CD8-positive, alpha-beta memory T cell (primary cell): ENCODE measurements at places on chromosomes 11 and 22. TPM values are rescaled to one million over a fixed set of nuclear protein-coding genes. Genes with fewer than 3 reads are reported as not detected.

- no peak for DNase-seq
These were observed 54.0 kb upstream of the PITPNB start for GRCh38 chr22:27972732-27973698.

DNA sequence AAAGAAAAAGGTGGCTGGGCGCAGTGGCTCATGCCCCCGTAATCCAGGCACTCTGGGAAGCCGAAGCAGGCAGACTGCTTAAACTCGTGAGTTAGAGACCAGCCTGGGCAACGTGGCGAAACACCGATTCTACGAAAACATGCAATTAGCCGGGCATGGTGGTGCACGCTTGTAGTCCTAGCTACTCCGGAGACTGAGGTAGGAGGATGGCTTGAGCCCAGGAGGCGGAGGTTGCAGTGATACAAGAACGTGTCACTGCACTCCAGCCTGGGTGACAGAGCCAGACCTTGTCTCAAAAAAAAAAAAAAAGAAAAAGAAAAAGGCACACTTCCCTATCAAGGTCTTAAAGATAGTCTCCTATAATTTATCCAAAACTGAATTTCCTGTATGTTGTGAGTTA, 39.4 kb downstream of the DGCR2 start:
- DNase-seq: no peak

The SIRT3 gene
- total RNA-seq: 13.6 TPM

DNA sequence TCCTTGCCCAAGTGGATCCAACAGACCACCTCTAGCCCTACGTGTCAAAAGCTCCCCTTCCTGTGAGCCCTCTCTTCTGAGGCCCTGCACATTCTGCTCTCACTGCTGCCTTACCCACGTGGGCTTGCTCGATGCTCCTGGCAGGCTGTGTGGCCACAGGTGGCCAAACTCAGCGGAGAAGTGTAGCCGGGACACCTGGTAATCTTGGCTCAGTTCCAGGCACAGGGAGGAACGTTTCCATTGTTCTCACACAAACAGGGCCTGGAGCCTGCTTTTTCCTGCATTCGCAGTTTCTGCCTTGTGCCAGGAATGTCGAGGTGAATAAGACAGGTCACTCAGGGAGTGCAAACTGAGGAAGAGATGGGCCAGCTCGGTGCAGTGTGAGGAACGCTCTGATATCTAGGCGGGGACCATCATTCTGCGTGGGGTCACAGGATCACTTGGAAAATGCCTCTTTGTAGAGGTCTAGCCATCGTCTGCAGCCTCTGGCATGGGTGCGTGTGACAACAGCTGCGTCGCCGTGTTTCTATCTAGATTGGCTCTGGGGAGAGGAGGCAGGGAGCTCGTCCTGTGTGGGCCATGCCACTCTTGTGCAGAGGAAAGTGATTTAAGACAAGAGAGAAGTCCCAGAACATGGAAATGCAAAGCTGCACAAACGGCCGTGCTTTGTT, 127.6 kb upstream of the PARVA start:
- no peak for DNase-seq

DNA sequence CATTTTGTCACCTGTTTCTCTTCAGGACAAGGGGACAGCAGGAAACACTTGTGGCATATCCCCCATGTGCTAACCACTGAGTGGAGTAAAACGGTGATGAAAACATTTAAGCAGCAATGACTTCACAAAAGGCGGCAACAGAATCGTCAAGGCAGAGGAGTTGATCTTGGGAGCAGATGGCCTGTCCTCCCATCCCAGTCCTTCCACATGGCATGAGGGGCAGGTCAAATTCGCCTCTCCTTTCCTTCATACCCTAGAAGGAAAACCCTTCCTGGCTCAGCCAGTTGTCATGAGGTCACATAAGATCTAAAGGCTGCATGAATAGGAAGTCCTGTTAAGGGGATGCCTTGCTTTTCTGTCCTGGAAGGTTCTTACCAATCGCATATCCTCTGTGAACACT, 169.1 kb downstream of the MAML2 start:
- no peak for DNase-seq

DNA sequence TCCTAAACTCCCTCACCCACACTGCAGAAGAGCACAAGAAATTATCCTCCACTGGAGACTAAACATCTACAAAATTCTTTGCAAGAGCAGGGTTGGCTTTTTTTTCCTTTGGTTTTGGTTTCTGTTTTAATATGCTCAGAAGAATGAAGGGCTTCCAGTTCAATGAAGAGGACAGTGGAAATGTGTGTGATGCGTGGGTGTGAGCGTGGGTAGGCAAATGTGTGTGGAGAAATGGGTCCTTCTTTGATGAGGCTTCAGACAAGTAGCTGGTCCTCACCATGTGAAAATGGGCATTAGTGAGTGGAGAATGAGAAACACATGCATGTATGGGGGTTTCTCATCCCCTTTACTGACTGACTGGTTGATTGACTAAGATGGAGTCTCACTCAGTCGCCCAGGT, 263.3 kb upstream of the SYN3 start:
- DNase-seq: no peak

GRCh38 chr11:78313181-78313795, 104.3 kb downstream of the GAB2 start:
- DNase-seq: no peak

The WNT7B gene
- total RNA-seq: not detected

DNA sequence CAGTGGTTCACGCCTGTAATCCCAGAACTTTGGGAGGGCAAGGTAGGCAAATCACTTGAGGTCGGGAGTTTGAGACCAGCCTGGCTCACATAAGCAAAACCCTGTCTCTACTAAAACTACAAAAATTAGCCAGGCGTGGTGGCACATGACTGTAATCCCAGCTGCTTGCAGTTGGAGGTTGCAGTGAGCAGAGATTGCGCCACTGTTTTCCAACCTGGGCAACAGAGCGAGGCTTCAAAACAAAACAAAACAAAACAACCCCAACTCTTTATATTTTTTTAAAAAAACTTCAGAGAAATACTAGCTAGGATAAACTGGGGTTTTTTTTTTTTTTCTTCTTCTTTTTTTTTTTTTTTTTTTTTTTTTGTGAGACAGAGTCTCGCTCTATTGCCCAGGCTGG, 31.8 kb upstream of the RAPSN start:
- no peak for DNase-seq

DNA sequence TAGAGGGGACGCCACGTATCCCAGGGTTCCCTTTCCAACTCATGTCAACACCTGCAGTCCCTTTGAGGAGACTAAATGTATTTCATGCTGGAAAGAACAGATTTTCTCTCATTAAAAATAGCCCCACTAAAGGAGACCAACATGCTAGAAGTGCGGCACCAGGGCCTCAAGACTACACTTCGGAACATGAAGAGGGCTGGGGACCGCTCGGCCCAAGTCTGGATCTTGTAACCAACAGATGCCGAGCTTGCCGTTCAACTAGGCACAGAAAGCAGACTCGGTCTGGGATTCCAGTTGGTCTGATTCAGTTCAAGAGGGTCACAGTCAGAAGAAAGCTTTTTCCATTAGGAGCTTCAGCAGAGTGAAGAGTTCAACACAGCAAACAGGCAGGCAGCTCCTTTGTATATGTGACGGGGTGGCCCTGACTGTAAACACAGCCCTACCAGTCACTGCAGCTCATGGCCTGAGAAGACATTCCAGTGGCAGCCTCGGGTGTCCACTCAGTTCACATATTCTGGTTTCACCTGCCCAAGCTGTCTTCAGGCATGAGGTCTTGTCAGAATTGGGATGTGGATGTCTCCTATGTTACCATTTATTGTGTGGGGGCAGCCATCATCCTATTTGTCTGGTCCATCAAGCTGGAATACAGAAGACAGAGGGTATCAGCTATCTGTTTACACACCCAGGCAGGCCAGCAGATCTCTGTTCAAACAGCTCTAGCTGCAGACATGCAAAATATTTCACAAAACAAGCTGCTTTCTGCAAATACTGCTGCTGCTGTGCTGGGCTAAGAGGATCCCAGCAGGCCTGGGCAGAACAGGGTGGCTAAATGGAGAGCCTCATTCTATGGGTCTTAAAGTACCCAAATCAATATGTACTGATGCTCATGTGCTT, 8.8 kb downstream of the RIC8A start:
- DNase-seq: no peak

- peak; percentile 3 for DNase-seq
These were observed 69.2 kb upstream of the INCENP start for GRCh38 chr11:62054484-62055121.

- no peak for DNase-seq
These were observed 967 bp upstream of the GALNT18 start for GRCh38 chr11:11622772-11623171.

The MRGPRX3 gene
- total RNA-seq: not detected

DNA sequence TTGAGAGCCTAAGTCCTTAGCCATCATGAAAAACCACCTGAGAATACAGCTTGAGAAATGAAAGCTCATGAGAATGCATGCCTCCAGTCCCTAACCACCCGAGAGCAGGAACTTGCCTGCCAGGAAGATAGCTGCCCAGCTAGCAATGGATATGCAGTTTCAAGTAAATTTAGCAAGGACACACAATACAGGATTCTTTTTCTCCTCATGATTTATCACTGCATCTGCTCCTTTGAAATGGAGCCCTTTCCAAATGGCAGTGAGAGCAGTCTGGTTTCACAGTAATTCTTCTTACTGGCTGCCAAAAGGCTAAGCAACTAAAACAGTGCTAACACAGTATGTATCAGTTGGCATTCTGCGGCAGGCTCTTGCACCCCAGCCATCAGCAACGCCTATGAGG, 109.9 kb downstream of the MICAL3 start:
- no peak for DNase-seq

The EHF gene
- total RNA-seq: 0.20 TPM

The CARD18 gene
- total RNA-seq: not detected

The OR8D1 gene
- not detected for total RNA-seq

The ADSL gene
- total RNA-seq: 151 TPM

- no peak for DNase-seq
These were observed 70.3 kb downstream of the KIRREL3 start for GRCh38 chr11:126930091-126930841.

The CAT gene
- total RNA-seq: 23.4 TPM

- no peak for DNase-seq
These were observed 543.9 kb downstream of the MIAT start for GRCh38 chr22:27201276-27201675.

DNA sequence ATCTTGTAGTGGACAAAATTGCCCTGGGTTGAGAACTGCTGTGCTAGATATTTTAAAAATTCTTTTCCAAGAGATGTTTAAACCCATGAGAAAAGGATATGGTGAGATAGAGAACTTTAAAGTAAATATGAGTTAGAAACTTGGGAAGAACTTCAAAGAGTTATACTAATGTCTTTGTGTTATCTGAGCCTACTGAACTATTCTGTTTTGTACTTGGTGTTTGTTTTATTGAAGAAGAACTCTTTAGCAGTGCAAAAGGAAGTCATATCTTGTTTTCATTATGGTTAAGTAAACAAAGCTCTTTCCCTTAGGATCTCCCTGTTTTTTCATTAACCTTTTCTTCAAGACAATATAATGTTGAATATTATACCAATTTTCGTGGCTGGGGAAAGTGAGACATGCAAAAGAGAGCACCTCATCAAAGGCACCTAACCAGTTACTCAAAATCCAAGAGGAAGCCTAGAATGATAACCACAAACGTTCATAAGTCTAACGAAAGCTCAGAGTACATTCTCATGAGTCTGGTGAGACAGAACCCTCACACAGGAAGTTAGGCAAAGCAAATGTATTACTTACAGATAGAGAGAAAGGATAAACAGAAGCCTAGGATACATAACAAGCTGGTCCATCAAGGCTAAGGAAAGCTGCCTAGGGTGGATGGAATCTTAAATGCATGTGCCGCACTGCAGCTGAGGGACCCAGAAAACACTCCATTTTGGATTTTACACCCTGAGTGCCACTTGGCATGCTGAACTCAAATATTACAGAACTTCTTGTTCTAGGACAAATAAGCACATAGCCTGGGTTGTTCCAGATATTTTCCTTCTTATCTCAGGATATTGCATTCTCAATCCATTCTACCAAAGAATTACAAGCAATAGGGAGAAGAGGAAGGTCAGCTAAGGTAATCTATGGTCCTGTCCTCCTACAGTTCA, 112.5 kb upstream of the ANO3 start:
- no peak for DNase-seq

DNA sequence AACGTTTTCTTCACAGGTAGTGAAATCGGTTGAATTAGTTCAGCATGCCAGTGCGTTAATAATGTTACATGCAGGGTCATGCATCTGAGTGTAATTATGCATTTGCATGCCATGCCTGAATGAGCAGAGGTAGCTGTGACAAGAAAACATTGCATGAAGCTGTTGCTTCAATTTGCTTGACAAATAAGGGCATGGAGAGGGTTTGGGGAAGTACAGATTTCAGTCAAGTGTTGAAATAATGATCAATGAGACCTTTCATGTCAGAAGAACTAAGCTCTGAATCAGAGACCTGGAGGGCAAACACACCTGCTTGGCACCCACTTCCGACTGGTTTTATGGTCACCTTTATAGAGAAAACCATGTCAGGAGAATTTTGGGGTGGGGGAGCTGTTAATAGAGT, 221.4 kb downstream of the DBX1 start:
- DNase-seq: no peak

DNA sequence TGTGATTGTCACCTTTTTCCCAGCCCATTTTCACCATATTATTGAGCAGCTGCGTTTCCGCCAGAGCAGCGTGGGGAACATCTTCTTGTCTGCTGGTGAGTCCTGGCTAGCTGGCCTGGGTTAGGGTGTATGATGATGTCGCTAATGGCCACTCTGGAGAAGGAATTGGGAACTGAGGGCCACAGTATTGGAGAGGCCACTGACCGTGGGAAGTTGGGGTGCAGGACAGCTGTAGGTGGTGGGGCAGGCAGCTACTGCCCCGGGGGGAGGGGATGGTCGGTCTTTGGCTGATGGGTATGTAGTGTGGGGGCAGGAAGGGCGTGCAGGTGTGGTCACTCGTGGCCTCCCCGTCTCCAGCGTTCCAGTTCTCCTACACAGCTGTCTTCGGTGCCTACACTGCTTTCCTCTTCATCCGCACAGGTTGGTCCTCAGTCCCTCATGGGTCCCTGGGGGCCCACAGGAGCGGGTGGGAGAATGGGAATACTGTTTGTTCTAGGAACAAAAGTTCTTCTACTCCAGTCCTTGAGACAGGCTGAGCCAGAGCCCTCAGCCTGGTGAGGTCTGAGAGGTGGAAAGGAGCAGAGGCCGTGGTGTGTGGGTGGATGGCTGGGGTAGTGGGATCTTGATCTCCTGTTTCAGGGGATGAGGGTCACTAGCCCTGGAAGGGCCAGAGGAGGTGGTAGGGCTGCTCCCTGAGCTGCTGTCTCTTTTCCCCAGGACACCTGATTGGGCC, 2.1 kb downstream of the RCE1 start:
- DNase-seq: no peak

- DNase-seq: no peak
These were observed 8.6 kb upstream of the C11orf96 start for GRCh38 chr11:43933608-43934551.

DNA sequence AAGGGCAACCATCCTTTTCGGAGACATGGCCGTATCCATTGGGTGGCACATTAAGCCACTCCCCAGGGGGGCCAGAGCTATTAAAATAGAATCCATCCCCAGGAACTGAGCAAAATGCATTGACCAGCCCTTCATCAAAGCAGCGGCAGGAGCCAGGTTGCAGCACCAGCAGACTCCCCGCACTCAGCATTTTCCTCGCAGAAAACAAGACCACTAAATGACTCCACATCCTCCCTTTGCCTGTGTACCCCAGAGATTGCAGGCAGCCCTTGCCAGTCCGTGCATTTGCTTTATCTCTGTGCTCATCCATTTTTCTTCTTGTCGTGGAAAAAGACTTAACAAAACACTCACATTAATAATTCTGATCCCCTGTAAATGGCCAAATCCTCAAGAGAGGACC, 144.4 kb upstream of the LARGE1 start:
- no peak for DNase-seq
